Suppressor macrophage treated with lipopolysaccharide for 1 hour (primary cell): ENCODE measurements at places on chromosomes 1 and 21.

DNA sequence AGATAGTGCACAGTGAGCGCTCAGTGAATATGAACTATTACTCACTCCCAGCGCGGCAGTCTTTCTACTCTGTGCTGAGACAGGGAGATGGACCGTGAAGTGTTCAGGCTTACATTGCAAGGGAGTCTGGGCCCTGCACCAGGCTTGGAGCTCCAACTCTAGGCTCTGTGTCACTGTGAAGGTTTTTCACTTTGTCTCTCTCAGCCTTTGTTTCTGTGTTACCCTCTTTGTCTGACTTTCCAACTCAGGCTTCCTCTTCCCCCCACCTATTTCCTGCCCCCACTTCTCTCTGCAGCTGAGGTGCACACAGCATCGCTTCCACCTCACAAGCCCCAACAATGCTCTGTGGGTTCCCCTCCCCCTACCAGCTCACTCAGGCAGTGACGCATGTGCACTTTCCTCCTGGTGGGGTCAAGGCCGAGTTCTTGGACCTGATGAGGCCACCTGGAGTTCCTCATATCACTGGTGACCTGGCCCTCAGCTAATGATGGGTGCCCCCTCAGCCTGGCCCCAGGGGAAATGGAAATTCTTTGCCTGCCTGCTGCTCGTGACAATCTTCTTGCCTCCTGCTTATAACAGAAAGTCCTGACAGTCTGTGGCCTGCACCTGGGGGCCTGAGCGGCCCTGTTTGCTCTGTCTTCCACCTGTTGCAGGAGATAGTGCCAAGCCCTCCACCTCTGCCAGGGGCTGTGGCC lies 1.1 kb upstream of the LCK start:
- no peak for DNase-seq

GRCh38 chr1:217135569-217135915 lies 412.3 kb upstream of the ESRRG start:
- no peak for DNase-seq

DNA sequence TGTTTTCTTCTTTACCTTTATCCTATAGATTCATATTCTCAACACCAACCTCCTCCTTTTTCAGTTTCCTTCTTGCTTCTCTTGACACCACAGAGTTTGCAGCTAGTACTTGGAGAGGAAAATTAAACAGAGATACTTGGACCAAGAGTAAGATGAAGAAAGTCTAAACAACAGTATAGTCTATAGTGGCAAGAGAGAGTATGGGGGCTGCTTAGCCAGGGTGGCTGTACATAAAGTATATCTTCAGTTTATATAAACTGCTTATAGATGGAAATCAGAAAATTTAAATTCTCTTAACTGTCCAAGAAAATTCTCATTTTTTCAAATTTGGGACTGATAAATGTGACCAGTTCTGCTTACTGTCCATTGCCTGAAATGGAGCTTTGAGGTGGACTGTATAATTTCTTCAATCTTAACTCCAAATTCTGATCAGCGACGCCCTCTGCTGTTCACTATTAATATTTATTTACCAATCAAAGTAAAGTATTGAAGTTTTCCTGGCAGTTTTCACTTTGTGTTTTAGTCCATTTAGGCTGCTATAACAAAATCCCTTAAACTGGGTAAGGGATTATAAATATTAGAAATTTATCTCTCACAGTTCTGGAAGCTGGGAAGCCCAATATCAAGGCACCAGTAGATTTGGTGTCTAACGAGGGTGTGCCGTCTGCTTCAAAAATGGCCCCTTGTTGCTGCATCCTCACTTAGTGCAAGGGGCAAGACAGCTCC lies 14.8 kb upstream of the METTL18 start:
- DNase-seq: peak; percentile 77

DNA sequence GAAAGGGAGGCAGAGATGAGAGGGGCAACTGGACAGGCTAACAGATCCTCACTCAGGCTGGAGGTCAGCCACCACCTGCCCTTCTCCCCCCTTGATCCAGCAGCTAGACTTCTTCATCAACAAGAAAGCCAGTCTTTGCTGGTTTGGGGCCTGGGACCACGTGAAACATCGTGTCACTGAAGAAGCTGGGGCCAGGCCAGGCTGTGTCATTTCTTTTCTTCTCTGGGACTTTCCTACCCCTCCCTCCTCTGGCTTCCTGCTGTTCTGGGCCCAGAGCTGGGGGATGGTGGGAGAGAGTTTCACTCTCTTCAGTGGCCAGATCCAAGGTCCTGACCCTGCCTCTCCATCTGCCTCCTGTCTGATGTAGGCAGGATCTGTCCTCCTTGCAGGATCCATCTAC lies 18.1 kb upstream of the SLC26A9 start:
- peak; percentile 90 for DNase-seq

DNA sequence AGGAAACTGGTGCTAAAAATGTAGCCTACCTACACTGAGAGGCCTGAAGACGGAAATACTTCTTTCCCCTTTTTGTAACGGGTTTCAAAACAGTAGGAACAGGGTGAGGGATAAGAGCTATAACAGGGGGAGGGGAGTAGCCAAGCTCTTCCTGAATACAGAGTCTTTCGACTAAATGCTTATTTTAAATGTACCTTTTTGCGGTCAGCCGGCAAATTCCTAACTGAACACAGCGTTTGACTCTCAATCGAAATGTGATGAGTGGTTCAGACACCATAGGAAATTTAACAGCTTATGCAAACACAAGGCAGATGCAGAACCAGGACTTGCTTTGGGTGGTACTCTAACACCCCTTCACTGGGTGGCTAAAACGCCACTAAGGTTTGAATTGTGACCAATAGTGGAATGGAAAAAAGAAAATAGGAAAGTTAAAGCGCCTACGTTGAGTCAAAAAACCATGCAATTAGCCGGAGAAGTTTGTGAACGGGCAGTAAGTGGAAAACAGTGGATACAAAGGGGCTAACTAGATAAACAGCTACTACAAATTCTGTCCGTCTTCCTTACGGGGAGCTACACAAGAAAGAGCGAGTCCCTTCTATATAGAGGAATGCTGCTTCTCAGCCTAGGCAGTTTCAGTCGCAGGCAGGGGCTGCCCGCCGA lies 1.7 kb downstream of the EGLN1 start:
- peak; percentile 40 for DNase-seq

- DNase-seq: no peak
Observed at GRCh38 chr1:80310703-80311245, 1304.2 kb upstream of the ADGRL4 start.

GRCh38 chr1:161962091-161962887 lies 61.4 kb downstream of the OLFML2B start:
- DNase-seq: peak; percentile 80

DNA sequence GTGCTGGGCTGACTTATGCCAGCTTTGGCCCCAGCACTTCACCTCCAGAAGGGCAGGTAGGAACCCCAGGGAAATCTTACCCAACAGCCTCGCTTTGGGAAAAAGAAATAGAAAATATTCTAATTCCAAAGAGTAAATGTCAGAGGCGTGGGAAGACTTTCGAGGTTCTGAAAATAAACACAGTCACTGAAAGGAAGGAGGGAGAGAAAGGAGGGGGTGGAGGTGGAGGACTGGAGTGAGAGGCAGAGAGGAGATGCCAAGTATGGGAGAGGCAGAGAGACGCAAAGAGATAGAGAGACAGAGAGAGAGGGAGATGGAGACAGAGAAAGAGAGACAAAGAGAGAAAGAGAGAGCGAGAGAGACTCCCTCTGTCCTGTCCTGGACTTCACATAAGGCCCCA lies 395.0 kb downstream of the PTPRU start:
- no peak for DNase-seq

- DNase-seq: no peak
Observed at GRCh38 chr1:182111496-182111895, 50.0 kb upstream of the ZNF648 start.

- no peak for DNase-seq
Observed at GRCh38 chr1:20483833-20484518, 2.0 kb downstream of the CAMK2N1 start.

GRCh38 chr1:86370601-86371022 lies 25.5 kb downstream of the ODF2L start:
- DNase-seq: no peak

DNA sequence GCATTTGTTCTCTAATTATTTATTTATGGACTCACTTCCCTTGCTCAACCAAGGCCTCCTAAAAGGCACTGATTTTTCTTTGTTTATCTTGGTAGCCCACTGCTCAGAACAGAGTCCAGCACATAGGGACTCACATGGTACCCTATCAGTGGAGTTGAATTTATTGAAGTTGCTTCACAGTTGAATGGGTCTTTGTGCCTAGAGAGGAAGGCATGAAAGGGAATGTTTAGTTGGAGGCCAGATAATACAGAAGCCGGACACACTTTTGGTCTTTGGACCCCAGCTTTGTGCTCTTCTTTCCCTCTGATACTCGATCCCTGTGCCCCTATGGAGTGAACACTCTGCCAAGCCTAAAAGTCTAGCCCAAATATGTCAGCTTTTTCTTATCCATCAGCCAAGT lies 429.0 kb downstream of the PRDM2 start:
- DNase-seq: no peak

- DNase-seq: no peak
Observed at GRCh38 chr1:205547936-205548827, 43.7 kb downstream of the CDK18 start.

DNA sequence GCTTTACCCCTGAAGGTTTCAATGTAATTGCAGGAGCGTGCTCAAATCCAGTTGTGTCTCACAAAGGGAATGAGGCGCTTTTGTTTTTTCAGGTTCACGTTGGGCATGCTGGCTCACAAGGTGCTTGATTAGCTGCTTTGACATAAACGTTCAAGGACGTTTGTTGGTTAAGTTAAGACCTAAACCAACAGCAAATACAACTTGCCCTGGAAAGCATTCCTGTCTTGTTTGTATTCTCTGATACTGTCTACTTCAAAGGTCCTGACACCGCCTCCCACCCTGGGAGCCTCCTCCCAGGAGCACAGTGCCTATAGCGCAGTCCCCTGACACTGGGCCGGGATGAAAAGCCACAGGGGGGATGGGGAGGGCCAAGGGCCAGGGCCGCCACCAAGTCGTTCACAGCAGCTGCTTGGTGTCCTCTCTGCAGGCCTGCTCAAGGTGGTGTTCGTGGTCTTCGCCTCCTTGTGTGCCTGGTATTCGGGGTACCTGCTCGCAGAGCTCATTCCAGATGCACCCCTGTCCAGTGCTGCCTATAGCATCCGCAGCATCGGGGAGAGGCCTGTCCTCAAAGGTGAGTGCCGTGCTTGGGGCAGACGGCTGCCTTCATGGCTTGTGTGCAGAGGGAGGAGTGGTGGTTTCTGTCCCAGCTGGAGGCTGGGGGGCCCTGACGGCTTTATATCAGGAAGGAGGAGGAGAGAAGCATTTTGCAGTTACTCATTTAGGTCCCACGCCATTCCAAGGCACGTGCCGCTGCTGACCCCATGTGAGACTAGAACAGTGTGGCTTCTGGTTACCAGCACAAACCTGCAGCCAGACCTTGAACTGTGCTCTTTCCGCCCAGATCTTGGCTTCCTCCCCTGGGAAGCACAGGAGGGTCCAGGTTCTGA lies 6.1 kb downstream of the FAM3B start:
- no peak for DNase-seq

- no peak for DNase-seq
Observed at GRCh38 chr1:215005656-215006345, 76.7 kb upstream of the KCNK2 start.

DNA sequence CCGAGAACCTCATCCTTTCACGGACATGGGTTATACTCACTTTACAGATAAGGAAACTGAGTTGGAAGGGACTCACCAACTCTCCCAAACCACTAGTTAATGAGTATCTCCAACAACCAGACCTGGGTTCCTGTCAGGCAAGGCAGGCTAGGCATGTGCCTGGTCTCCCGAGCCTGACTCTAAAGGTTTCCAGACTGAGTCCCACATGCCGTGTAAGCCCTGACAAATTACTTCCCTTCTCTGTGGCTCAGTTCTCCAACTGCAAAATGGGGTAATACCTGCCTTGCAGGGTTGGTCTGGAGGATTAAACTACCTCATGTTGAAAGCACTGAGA lies 34.3 kb downstream of the SSBP3 start:
- peak; percentile 18 for DNase-seq

- peak; percentile 47 for DNase-seq
Observed at GRCh38 chr1:26696654-26697430, 1.0 kb downstream of the ARID1A start.

DNA sequence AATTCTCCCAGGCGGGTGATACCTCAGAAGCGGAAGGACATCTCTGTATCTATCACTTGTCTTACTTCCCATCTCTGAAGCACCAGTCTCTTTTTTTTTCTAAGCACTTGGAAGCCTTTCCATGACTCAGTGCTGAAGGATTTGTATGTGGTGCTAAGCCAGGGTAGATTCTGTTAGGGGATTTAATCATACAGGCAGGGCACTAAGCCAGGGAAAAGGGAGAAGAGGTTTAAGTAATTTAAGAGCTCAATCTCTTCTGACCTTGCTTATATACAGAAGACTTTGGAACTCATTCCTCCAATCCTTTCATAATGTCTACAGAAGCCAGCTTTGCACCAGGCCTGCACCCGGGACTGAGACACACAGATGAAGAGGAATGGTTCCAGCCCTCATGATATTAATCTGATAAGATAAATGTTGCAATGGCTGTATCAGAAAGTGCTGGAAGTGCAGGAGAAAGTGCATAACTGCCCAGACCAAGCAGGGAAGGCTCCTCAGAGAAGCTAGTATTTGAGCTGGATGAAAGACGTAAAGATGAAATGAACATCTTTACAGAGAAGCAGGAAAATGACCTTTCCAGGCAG lies 11.0 kb downstream of the FAM163A start:
- no peak for DNase-seq

- no peak for DNase-seq
Observed at GRCh38 chr1:8943498-8944405, 1.9 kb upstream of the CA6 start.

DNA sequence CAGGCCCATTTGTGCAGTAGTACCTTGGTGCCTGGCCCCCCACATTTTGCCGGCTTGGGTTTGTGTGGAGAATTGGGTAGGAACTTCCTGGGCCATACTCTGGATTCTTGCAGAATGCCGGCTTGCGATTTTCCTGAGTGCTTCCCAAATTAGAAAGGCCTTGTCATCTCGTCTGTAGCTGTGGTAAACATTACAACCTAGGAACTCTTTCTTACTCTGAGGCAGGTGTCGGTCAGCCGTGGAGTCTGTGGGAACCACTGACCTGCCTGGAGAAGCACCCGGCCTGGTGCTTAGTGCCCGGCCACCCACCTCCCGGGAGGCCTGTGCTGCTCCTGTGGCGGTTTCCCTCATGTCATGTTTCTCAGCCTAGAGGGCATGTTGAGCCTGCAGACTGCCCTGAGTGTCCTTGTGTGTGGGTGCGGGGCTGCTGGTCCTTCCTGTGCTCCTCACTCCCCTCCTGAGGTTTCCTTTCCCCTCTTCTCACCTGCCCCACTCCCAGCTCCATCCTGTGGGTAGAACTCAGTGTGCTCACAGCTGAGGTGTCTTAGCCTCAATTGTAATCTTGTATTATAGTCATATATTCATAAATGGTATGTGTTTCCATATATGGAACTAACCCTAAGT lies 64.7 kb downstream of the S100B start:
- no peak for DNase-seq

- DNase-seq: no peak
Observed at GRCh38 chr1:115594600-115594999, 47.2 kb upstream of the VANGL1 start.
